ENCODE measurements at places on chromosomes 3 and 15. TPM values are rescaled to one million over a fixed set of nuclear protein-coding genes. Genes with fewer than 3 reads are reported as not detected.

The RARRES1 gene
- total RNA-seq, result 0.58 TPM

The OR5H1 gene
- not detected for total RNA-seq

The ISLR gene
- not detected for total RNA-seq

The IL5RA gene
- not detected for total RNA-seq

DNA sequence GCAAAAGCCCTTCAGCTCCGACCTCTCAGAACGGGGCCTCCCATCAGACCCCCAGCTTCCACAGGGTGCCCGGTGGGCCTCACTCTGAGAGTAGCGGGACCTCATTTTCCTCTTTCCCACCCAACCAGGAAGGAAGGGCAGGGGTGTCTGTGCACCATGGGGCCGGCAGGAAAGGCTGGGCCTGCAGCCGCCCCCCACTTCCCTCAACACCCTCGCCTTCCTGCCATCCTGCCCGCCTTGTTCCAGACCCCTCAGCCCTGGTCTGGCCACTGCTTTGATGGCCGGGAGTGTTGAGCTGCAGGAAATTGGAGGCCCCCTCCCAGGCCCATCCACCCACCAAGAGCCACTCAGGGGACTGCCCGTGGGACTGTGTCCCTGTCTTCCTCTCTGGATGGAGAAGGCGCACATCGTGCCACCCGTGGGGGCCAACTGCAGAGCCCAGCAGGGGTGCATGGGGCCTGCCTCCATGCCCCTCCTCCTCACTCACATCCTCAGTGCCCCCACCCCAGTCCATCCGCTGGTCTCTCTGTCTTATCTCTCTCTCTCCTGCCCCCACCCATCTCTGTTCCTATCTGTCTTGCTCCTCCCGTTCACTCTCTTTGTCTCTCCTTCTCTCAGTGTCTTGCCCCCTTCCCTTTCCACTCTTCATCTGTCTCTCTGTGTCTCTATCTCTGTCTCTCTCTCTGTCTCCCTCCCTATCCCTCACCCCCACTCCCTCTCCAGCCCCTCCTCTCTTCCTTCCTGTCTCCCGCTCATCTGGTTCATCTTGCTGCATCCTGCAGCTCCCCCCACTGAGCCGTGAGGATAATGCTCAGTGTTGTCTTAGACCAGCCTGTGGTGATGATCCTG is 1.8 kb upstream of the PLXND1 start:
- peak; percentile 70 for DNase-seq

GRCh38 chr3:120846073-120846472 is 61.9 kb upstream of the STXBP5L start:
- no peak for DNase-seq

DNA sequence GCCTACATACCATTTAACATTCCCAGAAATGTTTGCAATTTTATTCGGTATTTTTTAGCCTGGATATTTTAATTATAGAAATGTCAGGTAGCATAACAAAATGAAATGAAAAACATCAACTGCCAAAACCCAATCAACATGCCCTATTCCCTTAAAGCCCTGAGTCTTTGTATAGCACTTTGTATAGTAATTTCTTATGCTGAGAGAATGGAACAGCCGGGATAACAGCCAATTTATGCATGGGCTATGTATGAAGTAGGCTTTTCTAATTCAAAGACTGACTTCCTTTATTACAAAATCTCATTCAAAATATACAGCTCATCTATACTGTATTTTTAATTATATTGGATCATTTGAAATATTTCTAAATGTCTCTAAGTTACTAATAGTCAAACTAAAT is 513.0 kb upstream of the NAALADL2 start:
- no peak for DNase-seq

GRCh38 chr3:49493901-49494300 is 23.8 kb downstream of the DAG1 start:
- DNase-seq, result no peak

GRCh38 chr3:54574906-54575617 is 352.8 kb downstream of the LRTM1 start:
- DNase-seq, result no peak

The GASK1A gene
- total RNA-seq, result 0.11 TPM

DNA sequence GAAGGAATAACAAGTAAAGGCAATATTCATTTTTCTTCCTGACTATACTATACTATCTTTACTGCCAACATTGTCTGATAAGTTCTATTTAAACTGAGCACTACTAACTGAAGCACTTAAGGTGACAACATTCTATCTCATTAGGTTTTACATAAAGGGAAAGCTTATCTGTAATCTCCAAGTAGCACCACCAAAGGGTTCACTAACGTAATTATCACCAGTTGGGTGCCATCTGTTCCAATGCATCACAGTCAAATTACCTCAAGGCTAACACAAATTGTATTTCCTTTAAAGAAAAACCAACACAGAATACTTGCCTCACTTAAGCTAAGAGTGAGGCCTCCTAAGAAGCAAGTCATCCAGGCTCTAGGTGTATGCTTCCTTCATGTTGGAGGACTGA is 453.8 kb downstream of the RAP2B start:
- no peak for DNase-seq

The FOXB1 gene
- total RNA-seq, result not detected

DNA sequence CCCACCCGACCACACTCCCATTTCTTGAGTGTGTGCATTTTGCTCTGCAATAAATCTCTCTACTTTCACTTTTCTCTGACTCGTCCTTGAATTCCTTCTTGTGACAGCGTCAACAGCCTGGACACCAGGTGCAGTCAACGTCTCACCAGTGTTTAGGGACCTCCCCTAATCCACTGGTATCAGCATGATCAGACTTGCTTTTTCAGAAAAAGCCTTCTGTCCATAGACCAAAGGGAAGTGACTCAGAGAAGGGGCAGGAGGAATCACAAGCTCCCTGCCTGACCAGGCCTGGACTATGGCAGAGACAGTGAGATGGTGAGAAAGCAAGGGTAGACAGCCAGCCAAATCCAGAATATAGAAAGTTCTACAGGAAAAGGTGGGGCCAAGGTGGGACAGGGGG is 15.5 kb downstream of the CCR5 start:
- peak; percentile 47 for DNase-seq

- DNase-seq, result peak; percentile 40
Observed at GRCh38 chr3:141575879-141576743, 89.3 kb downstream of the RASA2 start.

DNA sequence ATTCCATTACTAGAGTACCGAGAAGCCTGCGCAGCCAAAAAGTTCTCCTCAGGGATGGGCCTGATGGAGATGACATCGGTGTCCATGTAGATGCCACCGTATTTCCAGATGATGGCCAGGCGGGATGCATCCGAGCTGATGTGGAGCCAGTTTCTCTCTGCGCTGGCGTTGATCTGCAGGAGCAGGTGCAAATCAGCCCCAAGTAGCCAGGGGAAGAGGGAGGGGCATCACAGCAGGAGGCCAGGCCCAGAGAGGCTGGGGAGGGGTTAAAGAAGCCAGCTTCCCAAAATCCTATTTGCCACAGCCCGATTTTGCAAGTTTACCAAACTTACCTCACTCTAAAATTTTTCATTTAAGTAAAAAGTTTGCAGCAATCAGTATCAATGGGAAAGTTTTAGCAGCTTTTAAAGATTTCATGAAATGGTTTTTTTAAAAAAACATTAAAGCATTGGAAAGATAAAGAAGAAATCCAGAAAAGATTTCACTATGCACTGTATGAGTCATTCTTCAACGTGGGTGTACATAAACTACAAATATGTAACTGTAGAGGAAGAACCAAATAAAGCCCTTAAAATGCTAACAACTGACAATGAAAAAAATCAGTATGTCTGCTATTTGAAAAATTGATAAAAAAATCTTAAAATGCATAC is 7.4 kb downstream of the A4GNT start:
- DNase-seq, result no peak

GRCh38 chr3:150447084-150447483 is 39.0 kb downstream of the TSC22D2 start:
- DNase-seq, result no peak

The BCHE gene
- total RNA-seq, result 68.8 TPM

The FBN1 gene
- total RNA-seq, result 3.2 TPM

DNA sequence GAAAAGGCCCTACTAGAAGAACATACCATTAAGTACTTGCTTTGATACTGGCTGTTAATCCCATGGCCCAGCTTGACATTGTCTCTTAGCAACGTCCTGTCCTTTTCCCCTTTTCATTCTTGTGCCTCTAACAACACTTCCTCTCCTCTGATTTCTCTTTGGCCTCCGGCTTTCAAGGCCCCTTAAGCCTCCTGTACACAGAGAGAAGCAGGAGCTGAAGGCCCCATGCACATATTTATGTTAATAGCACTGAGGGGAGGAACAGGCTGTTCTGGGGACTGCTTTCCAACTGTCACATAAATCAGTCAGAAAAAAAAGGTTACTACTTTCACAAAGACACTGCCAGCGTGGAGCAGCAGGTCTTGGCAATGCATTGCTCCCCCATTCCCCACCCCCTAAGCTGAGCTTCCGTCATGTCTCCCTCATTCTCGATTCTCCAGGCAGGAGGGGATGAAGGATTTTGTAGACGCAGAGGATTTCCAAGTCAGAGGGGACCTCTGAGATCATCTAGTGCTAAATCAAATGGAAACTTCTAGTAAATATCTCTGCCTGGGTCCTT is 257.4 kb upstream of the ADAMTS9 start:
- no peak for DNase-seq

The NR2E3 gene
- not detected for total RNA-seq

DNA sequence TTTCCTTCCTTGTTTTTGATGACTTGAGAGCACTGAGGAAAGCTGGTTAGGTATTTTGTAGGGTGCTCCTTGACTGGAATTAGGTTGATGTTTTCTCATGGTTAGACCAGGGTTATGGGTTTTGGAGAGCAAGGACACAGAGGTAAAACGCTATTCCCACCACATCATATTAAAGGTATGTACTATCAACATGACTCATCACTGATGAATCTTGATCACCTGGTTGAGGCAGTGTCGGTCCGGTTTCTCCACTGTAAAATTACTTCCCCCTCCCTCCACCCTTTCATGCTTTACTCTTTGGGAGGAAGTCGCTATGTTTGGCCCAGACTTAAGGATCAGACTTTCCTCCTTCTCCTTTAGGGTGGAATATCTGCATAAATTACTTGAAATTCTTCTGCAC is 201.6 kb downstream of the EDEM1 start:
- no peak for DNase-seq

- no peak for DNase-seq
Observed at GRCh38 chr3:9087831-9088413, 124.7 kb upstream of the RAD18 start.

DNA sequence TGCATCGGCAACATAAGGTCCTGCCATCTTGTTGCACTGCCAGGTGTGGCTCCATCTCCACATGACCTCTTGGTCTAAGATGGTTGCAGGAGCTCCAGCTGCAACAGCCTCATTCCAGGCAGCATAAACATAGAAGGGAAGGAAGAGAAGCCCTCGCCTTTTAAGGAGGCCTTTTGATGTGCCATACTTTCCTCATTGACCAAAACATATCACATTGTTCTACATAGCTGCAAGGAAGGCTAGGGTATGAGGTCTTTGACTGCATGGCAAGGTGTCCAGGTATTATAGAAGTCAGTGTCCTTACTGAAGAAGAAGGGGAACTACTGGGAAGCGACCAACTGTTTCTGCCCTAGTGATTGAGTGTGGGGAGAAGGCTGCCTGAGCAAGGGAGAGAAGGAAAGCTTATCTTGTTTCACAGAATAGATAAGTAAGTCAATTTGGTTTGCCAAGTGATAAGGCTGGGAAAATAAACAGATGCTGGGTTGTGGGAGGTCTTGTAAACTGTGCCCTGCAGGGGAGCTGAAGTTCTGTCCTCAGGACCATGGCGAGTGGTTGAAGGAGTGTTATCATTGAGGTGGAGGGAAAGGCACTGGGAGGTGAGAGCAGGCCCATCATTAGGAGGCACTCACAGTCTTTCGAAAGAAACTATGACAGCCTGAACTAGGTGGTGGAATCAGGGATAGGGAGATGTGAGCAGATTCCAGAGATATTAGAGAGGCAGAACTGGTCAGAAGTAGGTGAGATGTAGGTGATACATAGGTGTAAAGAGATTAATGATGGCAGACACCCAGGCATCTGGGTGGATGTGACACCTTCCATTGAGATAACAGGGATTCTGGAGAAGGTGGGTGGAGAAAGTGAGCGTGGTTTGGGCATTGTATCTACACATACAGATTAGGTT is 93.8 kb upstream of the IGF1R start:
- no peak for DNase-seq

DNA sequence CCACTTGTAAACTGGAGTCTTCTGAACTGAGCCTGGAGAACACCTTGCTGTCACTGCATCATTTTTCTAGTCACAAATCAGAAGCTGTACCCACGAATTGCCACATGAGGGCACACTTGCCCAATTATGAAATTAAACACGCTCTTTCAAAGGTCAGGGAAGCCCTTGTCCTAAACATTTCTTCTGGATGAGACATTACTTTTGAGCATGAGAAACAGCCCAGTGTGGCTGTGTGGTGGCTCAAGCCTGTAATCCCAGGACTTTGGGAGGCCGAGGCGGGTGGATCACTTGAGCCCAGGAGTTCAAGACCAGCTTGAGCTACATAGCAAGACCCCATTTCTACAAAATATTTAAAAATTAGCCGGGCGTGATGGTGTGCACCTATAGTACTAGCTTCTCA is 27.5 kb upstream of the CFAP161 start:
- DNase-seq, result peak; percentile 88

The TMEM44 gene
- 6.0 TPM for total RNA-seq

The HACL1 gene
- total RNA-seq, result 51.9 TPM

- DNase-seq, result no peak
Observed at GRCh38 chr3:157412323-157412855, 24.3 kb upstream of the PTX3 start.

Measured in SK-MEL-5 (cell line).